ENCODE measurements at places on chromosomes 16 and 17.

DNA sequence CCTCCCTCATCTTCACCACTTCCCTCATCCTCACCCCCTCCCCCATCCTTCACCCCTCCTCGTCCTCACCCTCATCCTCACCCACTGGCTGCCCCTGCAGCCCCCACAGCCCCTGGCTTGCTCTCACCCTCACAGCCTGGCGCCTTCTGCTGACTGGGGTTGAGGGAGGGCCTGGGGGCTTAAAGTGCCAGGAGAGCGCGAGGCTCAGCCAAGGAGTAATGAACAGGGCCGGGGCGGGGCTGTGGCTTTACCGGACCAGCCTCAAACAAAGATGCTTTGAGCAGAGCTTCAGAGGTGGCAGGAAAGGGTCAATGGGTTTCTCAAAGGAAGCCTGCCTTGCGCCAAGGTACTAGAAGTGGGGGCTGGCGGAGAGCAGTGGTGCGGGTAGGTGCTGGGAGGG is at the start of gene PRSS33:
Gene PRSS33 (minus strand): TSS at position 155 of the 400 bp plus-strand sequence. CDS start 1,013 bp downstream, outside the sequence.
- no peak for DNase-seq

DNA sequence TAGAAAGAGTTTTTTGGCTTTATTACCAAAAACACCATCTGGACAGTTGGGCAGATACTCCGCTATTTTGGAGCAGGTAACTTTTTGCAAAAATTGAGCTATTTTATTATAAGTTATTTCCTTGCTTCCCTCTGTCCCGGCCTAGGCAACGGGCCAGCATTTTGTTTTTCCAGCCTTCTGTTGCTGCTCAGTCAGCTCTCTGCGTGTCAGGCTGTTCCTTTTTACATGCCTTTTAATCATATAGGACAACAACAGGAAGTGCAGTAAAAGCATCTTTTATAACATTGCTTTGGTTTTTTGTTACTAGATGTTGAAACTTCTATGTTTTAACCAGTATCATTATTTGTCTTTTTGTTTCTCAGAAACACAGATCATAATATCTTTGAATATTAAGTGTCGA is 30.4 kb downstream of the PPM1D start:
- no peak for DNase-seq

DNA sequence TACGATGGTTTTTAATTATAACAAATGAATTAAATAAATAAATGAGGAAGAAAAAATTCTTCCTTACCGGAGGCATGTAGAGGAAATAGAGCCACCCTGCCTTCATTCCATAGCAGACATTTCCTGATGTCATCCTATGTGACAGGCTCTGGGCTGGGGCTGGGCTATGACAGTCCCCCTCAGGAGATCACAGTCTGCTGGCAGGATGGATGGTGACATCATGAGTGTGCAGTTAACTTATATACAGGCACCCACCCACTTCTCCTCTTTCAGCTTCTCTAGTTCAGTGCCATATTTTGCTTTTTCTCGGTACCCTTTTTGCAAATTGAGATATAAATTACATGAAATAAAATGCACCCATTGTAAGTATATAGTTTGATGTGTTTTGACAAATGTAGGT is 6.4 kb upstream of the CMTM3 start:
- DNase-seq: no peak

- peak; percentile 92 for DNase-seq
Measured at GRCh38 chr16:15502041-15502725, 67.8 kb downstream of the BMERB1 start.

GRCh38 chr17:68850749-68851510 is 104.3 kb downstream of the ABCA8 start:
- no peak for DNase-seq

DNA sequence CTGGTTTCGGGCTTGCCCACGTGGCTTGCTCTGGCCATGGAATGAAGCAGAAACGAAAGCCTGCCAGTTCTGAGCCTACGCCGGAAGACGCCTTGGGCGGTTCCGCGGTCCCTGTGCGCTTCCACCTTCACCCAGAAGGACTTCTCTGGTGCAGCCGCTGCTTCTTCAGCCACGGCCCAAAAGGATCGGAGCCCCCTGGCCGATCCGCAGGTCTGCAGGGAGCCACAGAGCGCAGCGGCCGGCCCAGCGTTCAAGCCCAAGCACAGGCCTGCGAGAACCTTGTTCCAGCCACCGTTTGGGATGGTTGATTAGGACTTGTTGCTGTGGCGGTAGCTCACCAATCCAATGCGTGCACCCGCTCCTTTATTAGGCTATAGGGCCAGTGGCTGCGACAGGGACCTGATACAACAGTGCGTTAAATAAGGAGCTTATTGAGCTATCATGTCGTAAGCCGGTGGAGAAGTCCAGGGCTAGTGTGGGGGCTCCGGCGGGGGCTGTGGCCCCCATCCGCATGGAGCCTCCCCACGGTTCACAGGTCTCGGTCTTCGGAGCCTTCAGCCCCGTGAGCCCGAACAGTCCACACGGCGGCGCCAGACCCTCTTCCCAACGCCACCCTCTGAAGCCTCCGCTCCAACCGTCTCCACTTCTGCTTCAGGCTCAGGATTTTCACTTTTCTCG is 10.2 kb upstream of the MPP2 start:
- DNase-seq: no peak

- no peak for DNase-seq
Measured at GRCh38 chr16:61024180-61024900, 1011.9 kb downstream of the CDH8 start.

DNA sequence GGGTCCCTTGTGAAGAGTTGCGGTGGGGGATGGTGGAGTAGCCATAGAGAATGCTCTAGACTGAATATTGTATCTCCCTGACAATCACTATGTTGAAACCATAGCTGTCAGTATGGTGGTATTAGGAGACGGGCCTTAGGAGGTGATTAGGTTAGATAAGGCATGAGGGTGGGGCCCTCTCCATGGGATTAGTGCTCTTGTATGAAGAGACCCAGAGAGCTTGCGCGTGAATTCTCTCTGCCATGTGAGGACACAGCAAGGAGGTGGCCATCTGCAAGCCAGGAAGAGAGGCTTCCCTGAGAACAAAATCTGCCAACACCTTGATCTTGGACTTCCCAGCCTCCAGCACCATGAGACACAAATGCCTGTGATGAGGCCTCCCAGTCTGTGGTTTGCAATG is 34.5 kb upstream of the MGAT5B start:
- no peak for DNase-seq

GRCh38 chr16:90046971-90047713 is 27.9 kb upstream of the DBNDD1 start:
- peak; percentile 37 for DNase-seq

DNA sequence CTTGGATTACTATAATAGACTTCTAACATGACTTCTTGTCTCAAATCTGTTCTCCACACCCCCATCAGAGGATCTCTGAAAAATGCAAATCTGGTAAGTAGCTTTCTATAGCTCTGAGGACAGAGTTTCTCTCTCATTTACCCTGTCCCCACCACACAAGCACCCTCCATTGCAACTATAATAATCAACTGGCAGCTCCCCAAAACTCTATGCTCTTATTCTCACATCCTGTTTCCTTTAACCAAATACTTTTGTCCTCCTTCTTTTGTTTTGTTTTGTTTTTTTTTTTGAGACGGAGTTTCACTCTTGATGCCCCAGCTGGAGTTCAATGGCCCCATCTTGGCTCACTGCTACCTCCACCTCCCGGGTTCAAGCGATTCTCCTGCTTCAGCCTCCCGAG is 73.4 kb downstream of the HELZ start:
- no peak for DNase-seq

DNA sequence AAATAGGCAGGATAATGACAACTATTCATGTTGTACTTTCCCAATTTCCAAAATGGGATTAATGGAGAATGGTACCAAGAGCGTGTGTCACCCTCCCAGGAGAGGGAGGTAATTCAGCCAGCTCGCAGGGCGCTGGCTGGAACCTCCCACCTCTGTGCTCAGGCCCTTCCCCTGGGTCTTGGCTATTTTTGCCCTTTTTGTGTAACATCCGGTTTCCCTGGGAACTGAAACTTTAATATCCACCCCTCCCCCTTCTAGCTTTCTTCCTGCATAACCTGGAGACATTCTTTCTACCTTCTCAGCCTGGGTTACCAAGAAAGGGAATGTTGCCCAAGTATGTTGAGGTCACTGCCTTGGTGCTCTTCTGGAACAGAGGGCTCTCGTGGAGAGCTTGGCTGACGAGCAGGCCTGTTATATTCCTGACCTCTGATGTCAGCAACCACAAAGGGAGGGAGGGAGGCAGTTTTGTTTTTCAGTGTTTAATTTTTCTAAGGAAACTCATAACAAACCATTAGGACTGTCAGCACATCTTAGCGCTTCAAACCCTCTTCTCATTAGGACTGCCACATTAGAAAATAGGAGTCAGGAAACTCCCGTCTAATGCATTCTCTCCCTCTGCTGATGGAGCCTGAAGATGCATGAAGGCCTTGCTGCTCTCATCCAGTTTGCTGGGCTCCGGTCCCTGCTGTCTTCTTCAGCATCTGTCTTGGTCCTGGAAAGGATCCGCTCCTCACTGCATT is 25.6 kb downstream of the ITGB3 start:
- DNase-seq: peak; percentile 100

DNA sequence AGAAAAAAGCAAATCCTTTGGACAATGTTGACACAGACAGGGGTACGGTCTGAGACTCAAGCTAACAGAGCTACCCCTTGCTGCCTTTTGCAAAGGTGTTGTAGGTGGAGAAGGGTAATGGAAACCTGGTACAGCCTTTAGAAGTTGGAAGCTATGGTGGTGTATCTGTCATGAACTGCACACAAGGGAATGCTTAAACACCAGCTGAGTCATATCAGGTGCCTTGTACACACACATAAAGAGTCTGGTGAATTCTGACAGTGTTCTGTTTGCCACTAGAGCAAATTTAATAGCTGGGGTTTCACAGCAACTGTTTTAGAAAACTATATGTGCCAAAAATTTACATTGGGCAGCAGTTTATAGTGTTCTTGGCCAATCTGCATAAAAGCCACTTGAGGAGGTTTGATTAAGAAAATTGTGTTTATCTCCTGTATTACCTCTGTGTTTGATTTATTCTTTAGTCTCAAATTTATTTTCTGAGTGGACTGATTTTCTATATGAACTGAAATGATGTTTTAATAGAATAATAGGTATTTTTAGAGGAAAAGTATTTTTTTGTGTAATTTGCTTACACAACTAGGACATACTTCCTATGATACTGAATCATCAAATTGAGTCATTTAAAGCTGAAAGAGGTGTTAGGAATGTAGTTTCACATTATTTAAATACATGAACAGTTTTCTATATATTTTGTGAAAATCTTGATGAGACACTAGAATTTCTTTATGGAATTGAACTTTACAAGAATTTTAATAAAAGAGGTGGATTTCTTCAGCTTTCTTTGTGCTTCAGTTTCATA is 136.9 kb downstream of the MAP2K6 start:
- DNase-seq: no peak

All from Caki2 (cell line).